ENCODE measurements at places on chromosomes 1 and 21. TPM values are rescaled to one million over a fixed set of nuclear protein-coding genes. Genes with fewer than 3 reads are reported as not detected.

DNA sequence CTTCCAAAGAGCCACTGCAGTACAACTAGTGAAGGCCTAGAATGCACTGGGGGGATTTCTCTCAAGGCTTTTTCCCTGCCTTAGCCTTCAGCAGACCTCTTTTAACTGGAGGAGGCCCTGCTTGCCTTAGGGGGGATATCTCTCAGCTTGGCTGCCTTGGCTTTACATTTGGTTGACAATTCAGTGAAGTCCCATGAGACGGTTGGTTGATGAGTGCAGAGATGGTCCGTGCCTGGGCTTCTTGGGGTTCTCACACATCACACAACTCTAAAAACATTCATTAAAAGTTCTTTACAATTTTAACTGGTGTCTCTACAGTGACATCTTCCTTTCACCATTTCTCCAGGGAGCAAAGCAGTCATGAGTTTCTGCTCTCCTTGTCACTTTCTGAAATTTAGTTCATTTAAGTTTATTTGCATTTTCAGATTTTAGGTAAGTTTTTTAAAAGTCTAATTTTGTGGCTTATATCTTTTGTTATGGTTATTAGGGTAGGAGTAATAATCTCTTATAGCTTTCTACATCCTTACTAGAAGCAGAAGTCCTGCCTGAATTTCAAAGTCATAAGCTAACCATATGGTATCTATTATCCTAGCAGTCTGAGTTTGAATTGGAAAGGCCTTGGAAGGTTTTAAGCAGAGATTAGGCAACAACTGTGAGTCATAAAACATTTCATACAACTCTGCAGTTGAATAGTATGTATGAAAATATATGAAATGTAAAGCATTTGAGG lies 487.6 kb downstream of the DPYD start:
- no peak for DNase-seq

GRCh38 chr21:33395891-33396331 lies 7.3 kb upstream of the IFNGR2 start:
- DNase-seq = no peak

GRCh38 chr1:21946836-21947587 lies 9.9 kb upstream of the HSPG2 start:
- no peak for DNase-seq

GRCh38 chr1:113125517-113125916 lies 52.5 kb downstream of the LRIG2 start:
- no peak for DNase-seq

GRCh38 chr1:231013391-231014015 lies 26.6 kb downstream of the FAM89A start:
- DNase-seq = no peak

DNA sequence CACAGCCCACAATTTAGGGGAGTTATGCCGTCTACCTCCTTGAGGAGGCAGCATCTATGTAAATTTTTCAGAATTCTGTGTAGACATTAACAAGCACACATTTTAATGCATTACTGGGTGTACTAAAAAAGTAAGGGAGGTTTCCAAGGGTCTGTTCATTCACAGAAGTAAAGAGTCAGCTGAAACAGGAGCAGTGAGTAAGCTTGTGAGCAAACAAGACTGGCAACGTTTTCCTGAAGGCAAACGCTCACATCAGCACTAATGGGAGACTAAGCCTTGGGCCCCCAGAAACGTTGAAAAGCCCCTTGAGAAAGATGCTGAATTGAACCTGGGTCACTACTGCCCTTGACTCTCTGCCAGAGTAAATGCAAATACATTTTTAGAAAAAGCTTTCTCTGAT lies 25.7 kb downstream of the RPRD2 start:
- DNase-seq = no peak

GRCh38 chr1:242211254-242212022 lies 212.5 kb upstream of the MAP1LC3C start:
- no peak for DNase-seq

GRCh38 chr1:89363638-89364536 lies at the start of gene GBP6:
GBP6 (plus strand) TSS chr1:89364059; CDS start chr1:89368552, 4,493 bp downstream.
- no peak for DNase-seq

GRCh38 chr1:170370087-170370486 lies 161.9 kb upstream of the GORAB start:
- no peak for DNase-seq

Gene NRAS
- total RNA-seq = 54.7 TPM

Gene LCE1C
- 0.14 TPM for total RNA-seq

Gene C1QB
- 118 TPM for total RNA-seq
